ENCODE measurements at places on chromosomes 6 and 20.

DNA sequence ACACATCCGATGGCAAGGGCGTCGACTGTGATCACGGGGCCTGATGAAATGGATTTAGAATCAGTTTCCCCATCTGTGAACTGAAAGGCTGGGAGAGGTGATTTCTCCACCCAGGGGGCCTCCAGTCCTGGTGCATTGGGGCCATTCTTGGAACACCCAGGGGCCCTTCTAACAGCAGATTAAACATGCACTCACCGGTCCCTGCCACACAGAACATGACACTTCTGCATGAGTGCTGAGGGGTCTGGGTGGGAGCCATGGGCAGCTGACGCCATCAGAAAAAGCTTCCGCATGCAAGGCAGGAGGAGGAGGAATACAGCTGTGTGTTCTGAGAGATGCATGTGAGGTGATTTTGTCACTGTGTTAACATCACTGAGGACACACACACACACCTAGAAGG is 26.8 kb downstream of the DLL1 start:
- DNase-seq: no peak

DNA sequence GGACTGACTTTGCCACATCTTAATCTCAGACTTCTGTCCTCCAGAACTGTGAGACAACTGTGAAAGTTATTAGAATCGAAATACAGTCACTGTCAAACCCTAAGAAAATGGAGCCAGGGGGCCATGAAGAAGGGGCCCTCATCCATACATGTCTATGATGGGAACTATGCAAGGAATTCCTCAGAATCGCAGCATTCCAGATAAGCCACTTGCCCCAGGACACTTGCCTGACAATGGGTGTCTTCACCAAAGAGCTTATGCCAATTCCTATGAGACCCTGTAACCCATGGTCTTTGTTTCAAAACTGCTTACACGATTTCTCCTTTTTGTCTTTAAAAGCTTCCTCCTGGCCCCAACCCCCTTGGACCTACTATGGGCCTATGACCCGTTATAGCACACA is 90.4 kb upstream of the FOXP4 start:
- no peak for DNase-seq

- DNase-seq: no peak
These were observed 968 bp downstream of the LAMA2 start for GRCh38 chr6:128883906-128884305.

DNA sequence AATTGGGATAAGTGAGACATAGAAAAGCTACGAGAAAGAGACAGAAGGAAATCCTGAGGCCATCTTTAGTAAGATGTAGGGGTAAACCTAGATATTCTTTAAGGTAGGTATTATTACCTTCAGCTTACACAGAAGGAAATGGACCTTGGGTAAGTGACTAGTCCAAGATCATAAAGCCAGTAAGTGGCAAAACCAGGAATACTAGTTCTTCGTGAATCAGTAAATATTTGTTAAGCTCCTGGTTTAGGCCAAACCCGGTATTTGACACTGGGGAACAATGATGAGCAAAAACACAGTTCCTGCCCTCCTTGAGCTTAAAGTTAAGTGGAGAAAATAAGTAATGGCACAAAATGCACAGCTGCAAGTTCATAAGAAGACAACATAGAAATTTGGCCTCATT is 5.3 kb downstream of the TRIM39 start:
- DNase-seq: no peak

GRCh38 chr20:12965870-12966251 is 42.9 kb upstream of the SPTLC3 start:
- DNase-seq: no peak

DNA sequence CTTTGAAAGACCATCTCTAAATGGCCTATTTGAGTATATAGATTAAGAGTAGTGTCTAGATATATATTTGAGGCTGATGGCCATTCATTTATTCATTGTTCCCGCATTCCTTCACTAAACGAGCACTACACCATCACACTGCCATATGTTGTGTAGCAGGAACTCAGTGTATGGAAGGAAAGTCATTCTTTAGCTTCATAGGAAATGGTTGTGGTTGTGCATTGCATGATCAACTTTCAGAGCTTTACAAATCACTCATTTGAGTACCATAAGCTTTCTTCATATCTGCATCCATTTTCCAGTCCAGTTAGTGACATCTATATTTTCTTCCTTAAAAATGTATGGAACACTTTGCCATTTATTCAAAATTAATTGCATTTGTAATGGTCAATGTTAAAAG is 97.9 kb downstream of the ARID1B start:
- DNase-seq: no peak

- DNase-seq: no peak
These were observed 3.6 kb upstream of the TFEB start for GRCh38 chr6:41739041-41739440.

DNA sequence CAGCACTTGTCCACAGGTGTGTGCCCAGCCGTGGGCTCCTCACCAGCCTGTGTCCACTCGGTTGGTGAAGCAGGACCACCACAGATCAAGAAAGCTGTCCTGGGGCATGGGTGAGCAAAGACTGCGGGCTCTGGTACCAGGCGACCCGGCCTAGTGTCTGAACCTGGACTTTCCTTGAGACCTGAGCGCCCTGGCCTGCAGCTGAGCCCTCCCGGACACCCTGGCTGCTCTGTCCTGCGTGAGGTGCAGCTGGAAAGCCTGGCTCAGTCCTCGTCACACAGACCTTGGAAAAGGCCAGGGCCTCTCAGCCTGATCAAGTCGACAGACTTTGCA is 201.2 kb upstream of the THBS2 start:
- no peak for DNase-seq

GRCh38 chr6:119277052-119277451 is 72.5 kb downstream of the MAN1A1 start:
- DNase-seq: no peak

DNA sequence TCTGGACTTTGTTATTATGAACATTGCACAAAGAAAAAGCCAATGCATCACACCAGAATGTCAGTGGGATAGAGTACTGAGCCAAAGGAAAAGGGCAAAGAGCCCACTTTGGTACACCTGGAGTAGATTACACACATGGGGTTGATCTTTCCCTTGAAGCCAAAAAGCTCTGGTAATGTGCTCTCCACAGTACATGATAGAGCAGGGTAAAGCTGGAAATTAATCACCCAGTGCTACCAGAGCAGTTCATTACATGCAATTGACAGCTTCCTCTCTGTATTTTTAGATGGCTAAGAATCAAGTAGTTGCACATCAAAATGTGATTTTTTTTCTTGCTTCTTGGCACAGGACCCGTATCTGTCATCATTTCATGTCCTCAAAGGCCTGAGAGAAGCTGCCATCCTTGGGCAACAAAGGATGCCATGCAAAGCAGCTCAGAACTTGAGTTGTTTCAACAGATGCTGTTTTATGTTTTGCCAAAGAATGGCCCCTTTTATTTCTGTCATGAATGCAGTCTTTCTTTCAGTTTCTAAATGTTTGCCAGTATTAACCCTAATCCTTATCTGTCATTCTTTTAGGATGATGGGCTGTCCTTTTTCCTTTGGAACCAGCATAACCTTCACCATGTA is 88.1 kb downstream of the HDGFL1 start:
- DNase-seq: no peak

- no peak for DNase-seq
These were observed 16.7 kb upstream of the BLCAP start for GRCh38 chr20:37544386-37544785.

GRCh38 chr6:170279977-170280688 is 10.7 kb downstream of the DLL1 start:
- DNase-seq: no peak

DNA sequence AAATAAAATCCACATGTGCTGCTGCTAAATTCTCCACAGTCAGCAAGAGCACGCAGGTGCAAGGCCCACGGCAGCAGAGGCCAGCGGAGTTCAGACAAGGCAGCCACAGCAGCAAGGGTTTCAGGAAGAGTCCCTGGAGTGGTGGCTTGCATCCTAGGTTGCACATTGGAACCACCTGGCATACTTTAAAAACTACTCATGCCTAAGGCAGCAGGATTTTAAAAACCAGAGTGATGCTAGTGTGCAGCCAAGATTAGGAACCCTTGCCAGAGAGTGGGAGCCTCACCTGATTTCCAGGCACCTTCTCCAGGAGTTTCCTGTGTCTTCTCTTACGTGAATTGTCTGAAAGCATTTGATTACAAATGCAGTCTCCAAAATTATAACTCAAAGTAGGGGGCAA is 104.0 kb upstream of the GPR6 start:
- no peak for DNase-seq

GRCh38 chr6:37489697-37490336 is 9.9 kb downstream of the CCDC167 start:
- no peak for DNase-seq

GRCh38 chr20:47263080-47263464 is 93.4 kb downstream of the ZMYND8 start:
- DNase-seq: no peak

- DNase-seq: no peak
These were observed 1.5 kb downstream of the FAM162B start for GRCh38 chr6:116763906-116764628.

- DNase-seq: no peak
These were observed 297.7 kb downstream of the CDC5L start for GRCh38 chr6:44685213-44685612.

DNA sequence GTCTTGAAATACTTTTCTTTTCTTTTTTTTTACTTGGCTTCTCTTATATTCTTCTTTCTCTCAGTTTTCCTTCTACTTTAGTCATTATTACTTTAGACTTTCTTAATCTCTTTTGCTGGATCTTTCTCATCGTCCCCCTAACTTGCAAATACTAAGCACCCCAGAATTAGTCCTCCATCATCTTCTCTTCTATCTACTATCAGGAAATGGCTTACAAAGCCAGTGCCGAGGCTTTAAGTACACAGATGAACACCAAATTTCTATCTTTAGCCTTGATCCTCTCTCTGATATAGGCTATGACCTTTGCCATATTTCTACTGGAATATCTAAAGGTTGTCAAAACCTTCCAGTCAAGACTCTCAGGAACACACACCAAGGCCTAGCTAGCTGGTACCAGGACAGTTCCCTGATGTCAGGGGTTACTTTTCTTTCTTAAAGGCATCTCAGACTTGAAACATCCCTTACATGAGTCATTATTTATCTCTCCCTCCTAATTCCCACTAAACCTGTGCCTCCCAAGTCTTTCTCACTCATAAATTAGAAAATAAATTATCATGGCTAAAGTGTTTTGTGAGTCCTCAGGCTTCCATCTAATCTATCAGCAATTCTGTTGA is 278.6 kb upstream of the TCF21 start:
- DNase-seq: no peak

DNA sequence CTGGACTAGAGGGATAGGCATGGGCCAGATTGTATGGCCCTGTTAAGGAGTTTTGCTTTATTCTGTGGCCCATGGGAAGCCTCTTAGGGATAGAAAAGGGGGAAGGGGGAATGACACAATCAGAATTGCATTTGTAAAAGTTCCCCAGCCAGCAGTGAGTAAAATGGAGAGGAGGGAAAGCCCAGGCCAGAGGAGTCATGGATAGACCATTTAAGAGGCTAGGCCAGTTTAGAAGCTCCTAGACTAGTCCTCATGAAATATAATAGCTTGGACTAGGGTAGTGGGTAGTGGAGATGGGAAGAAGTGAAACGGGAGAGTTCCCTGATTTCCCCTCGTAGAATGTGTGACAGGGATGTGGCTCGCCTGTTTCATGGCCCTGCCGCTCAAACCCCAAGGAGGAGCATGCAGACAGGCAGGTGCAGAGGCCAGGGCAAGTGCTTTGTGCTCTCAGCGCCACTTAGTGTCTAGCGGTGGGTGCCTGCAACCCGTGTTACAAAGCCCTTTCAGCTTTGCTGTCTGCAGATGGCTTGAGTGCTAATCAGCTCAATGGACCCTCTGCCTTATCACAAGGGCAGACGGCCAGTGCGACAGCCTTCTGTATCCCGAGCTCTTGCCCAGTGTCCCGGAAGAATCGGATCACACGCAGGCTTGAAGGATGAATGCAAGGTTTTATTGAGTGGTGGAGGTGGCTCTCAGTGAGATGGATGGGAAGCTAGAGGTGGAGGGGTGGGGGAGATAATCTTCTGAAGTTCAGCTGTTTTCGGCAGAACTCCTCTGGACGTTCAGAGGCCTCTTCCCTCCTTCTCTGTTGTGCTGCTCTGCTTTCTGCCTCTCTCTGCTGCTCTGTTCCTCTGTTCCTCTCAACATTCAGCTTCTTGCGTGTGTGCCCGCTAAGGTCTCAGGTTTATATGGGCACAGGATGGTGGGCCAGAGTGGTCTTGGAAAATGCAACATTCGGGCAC is 141.1 kb downstream of the CEP57L1 start:
- DNase-seq: no peak

DNA sequence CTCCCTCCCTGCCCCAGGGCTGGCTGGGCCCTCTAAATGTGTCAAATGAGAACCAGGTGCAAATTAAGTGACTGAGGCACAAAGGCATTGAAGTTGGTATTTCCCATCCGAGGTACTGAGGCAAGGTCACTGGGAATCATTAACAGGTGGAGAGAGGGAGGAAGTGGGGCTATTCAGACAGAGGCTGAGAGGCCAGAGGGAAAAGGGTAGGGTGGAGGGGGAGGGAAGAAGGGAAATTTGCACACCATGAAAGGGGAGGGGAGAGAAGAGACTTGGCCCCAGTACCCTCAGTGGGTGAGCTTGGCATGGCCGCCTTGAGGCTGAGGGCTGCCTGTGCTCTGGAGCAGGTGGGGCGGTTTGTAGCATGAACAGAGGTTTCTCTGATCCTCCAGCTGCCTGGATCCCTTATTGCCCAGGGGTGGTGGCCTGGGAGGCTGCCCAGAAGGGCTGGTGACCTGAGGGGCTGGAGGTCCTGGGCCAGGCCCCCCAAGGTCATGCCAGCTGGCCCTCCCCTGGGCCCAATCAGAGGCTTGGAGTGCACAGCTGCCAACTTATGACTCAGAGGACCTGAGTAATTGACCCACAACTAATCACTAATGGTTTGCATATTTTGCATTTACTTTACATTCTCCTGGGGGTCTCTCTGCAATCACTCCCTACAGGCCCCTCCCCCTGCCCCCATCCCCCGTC is 40.3 kb upstream of the ZFAND3 start:
- no peak for DNase-seq

DNA sequence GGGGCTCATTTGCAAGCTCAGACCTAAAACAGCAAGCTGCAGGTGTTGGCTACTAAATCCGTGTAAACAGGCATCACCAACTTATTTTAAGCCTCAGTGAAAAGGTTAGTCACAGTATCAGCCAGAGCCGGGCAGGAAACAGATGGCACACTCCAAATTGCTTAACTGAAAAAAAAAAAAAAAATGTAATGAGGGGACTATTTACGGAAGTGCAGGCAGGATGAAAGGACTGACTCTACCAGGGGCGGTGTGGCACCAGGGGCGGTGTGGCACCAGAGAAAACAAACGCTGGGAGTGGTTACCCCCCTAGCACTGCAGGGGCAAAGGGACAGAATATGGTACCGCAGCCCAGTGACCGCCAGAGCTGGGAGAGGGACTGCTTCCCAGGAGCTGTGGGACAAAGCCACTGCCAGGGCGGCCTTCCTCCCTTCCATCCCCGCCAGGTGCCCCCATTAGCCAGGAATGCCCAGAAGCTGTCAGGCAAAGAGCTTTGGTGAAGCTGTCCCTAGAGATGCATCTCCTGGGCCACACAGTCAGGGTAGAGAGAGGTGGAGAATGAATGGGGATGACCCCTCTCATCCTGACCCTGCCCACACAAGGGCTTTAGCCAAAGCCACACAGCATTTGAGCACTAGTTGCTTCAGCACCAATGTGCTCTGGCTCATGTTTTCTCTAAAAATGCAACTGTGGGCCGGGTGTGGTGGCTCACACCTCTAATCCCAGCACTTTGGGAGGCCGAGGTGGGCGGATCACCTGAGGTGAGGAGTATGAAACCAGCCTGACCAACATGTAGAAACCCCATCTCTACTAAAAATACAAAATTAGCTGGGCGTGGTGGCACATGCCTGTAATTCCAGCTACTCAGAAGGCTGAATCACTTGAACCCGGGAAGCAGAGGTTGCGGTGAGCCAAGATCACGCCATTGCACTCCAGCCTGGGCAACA is 39.6 kb upstream of the GFOD1 start:
- DNase-seq: no peak
